ENCODE measurements at places on chromosomes 2 and 18.

DNA sequence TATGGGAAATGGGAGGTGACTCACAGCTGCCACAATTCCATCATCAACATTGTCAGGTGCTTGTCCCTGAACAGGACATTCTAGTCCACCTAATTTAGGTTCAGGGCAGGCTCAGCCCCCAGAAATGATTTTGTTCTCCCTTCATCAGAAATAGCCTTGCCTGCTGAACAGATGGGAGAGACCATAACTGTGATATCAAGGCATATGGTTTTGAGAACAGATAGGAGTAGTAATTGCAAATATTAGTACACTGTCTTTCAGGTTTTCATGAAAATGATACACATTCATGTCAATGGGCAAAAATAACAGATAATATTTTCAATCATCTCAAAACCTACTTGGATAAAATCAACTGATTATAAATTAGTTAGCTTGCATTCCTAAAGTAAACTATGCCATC is 316.5 kb downstream of the MBD2 start:
- no peak for DNase-seq

DNA sequence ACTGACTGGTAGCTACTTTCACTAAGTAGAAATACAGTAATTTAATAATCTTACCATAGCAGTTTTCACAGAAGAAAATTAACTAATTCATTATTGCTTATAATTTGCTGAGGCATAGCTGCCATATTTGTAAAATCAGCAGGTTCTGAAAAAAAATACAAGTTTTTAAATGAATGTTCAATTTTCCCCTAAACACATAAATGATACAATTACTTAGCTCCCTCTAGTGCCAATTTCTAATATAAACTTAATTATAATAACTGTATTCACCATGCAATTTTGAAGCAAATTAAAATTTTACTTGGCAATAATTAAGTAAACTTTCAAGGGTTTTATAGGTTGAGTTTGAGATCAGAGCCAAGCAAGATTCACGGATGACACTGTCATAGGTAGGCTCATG is 1321.6 kb upstream of the ACVR2A start:
- no peak for DNase-seq

DNA sequence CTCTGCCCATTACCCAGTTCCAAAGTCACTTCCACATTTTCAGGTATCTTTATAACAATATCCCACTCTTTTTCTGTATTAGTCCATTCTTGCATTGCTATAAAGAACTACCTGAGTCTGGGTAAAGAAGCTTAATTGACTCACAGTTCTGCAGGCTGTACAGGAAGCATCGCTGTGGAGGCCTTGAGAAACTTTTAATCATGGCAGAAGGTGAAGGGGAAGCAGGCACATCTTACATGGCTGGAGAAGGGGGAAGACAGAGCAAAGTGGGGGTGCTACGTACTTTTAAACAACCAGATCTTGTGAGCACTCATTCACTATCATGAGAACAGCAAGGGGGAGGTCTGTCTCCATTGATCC is 85.4 kb upstream of the MAP4K3 start:
- DNase-seq = no peak

DNA sequence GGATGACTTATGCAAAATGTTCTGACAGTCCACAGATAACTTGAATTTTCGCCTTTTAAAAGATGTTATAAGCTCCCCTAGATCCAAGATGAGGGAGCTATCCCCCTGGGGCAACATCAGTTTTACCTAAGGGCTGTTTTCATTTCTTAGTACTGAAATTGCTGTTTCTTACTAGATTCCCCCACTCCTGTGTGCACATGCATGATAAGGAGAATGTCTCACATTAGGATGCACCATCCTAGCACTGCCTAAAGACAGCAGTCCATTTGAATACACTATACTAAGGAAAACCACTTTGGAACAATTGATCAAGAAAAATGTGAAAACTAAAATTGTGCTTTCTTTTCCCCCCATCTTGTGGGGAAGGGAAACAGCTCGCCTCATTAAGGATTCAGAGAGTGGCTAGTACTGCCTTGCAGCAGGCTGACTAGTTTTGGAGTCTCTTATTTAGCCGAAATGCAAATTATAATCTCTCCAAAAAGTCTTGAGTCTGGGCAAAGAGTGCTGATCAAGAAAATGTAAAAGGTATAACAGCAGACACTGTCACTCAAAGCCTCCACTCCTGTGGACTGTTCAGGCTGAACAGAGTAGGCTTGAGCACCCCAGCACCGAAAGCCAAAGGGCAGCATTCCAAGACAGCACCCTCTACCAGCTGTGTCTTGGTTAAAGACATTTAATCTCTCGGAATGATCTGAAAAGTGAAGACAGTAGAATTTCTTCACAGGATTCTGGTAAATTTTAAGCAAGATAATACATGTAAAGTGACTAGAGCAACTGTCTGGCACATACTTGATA is 65.0 kb downstream of the ZNF385B start:
- no peak for DNase-seq

DNA sequence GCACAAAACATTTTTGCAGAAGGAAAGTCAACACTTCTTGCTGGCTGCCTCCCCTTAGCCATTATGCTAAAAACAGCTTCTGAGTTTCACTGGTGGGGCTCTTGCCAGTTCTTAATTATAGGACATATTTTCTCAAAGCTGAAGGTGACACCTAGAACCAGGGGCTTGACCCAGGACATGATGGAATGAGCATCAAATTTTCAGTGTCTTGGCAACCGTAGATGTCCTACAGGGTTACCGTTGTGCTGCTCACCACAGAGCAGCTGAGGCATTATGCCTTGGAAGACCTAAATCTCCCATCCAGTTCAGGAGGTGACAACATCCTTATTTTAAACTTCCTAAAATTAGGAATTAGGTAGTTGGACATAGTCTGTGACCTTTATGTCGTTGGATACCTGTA is 46.7 kb downstream of the TMEM185B start:
- DNase-seq = no peak

- no peak for DNase-seq
These were observed 116.3 kb upstream of the ITGA4 start for GRCh38 chr2:181340891-181341290.
